LHCN-M2 (cell line): ENCODE measurements at places on chromosomes 6 and 20. TPM values are rescaled to one million over a fixed set of nuclear protein-coding genes. Genes with fewer than 3 reads are reported as not detected.

DNA sequence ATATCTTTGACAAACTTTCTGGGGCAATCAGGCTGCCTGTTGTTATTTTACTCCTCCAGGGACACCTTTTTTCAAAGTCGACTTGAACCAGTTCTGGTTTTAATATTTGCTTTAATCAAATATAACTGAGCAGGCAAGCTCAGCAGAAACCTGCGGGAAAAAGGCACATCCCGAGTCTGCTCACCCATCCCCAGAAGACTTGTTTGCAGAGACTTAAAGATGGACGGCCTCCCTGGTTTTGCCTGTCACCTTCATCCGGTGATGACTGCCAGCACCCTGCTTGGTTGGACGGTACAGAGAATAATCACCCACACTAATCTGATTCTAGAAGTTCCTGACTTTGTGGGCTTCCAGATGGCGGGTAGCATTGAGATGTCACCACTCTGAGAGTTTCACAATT is 36.8 kb downstream of the PPP1R3G start:
- no peak for DNase-seq

DNA sequence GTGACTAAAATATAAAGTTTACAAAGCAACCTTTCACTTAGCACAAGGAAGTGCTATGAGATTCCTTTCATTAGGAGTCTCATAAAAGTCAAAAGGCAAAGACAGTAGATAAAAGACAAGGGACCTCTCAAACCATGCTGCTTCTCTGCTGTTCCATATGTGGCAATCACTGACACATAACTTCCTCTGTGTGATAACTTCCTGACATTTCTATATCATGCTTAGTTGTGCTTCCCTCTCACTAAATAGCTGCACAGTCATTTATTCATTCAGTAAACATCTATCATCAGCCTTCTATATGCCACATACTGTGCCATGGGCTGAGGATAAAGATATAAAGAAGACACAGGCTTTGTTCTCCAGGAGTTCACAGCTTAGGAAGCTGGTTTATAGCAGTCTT is 214.8 kb upstream of the GRIK2 start:
- no peak for DNase-seq

DNA sequence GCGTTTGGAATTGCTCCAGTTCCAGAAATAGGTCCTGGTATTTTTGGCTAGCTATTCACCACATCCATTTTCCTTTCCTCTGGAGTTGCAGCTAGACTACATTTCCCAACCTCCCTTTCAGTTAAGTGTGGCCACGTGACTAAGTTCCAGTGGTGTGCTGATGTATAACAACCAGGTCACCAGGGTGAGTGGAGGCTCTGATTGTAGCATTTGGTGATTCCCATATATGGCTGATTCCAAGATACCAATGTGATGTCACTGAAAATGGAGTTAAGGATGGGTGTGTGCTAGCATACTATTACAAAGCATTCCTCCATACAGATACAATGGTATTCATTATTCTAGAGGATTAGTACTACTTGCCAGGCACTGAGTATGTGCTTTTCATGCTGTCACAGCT is 49.7 kb upstream of the STK35 start:
- DNase-seq, result no peak

- DNase-seq, result no peak
Observed at GRCh38 chr6:154614641-154615040, 104.2 kb upstream of the CNKSR3 start.

DNA sequence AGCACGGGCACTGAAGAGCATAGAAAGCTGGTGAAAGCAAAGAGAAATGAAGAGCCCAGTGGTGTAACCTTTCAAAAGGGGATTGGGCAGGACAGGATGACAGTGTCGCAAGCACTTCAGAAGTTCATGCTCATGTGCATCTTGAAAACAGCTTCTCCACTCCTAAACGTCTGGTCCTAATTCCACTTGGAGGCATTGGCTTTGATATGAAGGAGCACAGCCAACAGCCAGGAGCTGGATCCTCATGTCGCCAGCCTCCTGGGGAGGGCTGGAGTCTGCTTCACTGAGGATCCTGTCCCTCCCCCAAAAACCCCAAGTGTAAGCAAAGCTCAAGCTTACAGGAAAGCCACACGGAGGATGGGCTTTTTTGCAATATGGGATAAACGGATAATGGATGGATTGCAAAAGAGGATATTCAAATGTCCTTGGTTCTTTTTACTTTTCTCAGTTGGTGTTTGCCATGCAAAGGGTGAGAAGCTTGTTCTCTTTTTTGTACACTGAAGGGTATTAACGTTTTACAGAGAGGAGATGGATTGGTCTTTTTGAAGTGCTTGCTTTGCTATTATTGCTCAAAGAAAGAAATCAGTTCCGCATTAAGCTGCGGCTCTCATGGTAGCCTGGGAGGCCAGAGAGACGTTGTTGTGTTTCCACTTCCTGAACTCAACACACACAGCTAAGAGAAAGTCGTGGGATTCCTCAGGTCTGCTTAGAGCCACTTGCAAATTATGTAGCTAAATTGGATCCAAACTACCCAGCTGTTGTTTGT is 92.2 kb downstream of the SIM1 start:
- DNase-seq, result no peak

CBLN4 gene
- total RNA-seq, result not detected in 2 replicates

GRCh38 chr6:99611148-99611547 is 4.5 kb downstream of the PRDM13 start:
- no peak for DNase-seq

ARHGAP18 gene
- 96.8 and 101 TPM in 2 replicates for total RNA-seq
